Retina (tissue), 1 donor: ENCODE measurements at places on chromosomes 4 and X.
A peak's percentile ranks its signal among the peaks of the same experiment; 100 is the strongest.

DNA sequence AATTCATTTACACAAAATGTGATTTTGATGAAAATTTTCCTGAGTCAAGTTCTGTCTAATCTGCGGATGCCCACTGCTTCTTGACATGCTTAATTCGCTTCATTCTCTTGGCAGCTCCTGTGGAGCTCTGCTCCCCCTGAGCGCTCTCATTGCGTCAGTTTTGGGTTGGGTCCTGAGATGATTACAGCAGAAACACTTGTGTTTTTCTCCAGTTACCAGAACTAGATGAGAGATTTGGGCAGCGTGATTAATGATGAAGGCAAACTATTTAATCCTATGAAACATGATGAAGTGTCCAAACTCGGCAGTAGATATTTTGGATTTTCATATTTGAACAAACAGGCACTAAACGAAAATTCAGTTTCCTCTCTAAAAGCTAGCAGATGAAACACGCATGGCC lies 4.2 kb upstream of the CXCL1 start:
- DNase-seq = no peak

GRCh38 chr4:23818097-23818885 lies 71.6 kb downstream of the PPARGC1A start:
- DNase-seq = no peak

GRCh38 chrX:96436105-96436504 lies 248.5 kb upstream of the DIAPH2 start:
- DNase-seq = no peak

GRCh38 chr4:73777612-73778011 lies 37.2 kb downstream of the CXCL8 start:
- peak; percentile 15 for DNase-seq

DNA sequence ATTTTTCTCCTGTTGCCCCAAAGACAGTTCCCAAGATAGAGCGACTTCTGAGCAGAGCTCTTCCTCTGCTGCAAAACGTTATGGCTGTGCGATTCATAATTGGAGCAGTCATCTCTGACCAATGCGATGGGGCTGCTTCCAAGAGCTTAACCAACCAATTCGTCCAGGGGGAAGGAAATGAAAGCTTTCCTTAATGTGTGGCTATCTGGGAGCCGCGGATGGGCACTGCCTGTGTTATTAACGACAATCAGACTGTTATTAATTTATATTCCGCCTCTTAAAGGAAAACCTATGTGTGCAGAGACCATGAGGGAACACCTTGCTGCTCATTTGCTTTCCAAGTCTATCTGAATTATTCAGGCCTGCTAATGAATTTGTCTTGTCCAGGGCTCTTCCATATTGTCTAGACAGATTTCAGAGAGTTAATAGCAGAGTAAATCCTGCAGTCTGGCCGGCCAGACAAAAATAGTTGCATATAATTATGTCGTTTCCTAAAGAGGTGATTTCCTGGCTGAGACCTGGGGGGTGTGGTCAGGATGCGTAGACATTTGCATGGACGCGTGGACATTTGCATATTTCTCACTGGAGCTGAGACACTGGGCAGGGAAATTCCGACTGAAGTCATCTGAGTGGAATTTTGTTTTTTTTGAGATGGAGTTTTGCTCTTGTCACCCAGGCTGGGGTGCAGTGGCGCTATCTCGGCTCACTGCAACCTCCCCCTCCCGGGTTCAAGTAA lies 135.4 kb downstream of the HMX1 start:
- no peak for DNase-seq

DNA sequence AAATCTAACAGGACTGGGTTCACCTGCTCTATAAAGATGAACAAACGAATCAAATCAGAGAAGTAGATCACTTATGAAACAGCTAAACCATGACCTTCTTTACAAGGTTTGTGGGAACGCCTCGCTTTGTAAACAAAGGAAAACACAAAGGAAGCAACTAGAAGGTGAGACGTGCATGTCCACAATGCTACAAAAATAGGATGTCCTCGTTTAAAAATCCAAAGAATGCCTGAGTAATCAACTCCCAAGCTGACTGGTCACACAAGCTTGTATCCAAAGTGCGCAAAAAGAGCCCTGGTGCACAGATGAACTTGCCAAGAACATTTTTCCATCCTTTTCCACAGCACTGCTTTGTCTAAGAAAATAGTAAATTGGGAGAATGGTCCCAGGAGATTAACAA lies 6.3 kb upstream of the SH3KBP1 start:
- DNase-seq = no peak

DNA sequence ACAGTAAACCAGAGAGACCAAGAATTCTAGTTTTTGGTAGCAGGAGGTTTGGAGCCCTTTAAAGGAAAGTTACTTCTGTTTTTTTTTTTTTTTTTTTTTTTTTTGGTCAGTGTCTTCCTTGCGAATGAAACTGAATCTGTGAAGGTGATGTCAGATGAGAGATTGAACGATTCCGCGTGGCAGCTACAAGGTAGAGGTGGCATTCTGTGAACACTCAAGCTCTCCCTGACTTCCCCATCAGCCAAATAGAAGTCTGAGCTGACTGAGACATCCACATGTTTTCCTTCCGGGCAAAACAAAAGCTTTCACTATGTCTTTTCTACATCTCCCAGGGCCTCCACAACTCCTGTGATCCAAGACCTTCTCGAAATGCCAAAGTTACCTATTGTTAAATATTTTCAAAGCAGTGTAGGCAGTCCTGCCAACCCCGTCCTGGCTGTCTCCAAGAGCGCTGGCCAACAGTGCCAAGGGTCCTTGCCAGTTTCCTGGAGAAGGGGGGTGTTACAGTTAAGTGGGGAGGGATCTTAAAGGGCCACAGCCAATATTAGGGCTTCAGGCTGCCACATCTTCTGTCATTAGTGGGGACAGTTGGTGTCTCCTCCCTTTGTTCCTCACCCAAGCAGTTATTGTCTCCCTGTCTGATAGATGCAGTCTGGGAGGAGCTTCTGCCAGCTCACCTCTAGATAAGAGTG lies 102.9 kb upstream of the SLC34A2 start:
- no peak for DNase-seq

DNA sequence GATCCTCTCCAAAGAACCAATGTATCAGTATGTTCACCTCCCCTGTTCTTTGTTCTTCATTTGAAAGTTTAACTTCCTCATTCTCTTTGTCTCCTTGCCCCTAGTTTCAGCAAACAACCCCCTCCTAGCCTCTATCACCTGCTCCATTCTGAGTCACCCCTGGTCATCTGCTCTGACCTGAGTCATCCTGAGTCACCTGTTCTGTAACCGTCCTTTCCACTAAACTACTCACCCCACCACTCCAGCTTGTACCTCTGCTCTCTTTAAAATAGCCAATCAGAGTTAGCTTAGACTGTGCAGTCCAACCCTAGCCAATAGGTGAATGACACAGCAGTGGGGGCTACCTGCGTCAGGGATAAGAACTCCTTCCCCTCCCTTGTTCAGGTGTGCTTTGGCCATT lies 249.8 kb upstream of the AADAT start:
- no peak for DNase-seq

DNA sequence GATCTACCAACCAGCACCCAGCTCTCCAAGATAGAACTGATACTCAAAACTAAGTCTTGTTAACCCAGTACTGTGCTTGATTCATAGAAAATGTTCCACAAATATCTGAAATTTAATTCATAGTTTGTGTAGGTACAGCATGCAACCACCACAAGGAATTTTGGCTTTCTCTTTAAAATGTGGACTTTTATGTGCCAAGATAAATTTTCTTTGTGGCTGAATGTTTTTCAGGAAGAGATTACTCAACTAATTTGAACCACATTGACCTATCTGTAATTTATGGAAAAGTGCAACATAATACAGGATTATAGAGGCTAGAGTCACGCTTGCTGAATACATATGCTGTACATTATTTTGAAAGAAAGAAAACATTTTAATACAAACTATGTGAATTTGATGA lies 730.8 kb downstream of the IL1RAPL1 start:
- DNase-seq = no peak

DNA sequence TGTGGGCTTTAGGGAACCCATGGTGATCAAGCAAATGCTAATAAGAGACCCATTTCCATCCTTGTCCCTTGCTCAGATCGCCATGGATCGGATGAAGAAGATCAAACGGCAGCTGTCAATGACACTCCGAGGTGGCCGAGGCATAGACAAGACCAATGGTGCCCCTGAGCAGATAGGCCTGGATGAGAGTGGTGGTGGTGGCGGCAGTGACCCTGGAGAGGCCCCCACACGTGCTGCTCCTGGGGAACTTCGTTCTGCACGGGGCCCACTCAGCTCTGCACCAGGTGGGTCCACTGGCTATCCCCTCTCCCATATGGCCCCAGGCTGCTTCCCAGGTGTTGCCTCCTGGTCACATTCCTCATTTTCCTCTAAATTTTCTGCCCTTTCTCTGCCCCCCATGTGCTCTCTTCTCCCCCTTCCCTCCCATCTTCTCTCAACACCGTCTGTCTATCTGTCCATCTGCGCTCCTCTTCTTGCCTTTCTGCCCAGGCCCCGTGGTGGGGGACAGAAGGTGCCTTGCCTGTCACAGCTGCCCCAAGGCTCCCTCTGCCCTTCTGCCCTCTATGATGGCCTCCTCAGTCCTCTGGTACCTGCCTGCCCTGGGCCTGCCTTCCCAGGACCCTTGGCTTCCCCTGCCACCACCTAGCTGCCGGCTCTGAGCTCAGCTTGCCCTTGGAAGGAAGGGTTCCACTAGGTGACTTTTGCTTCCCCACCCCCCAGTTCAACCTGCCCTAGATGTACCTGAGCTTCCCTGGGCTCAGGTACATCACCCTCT lies 5.2 kb downstream of the CDK16 start:
- no peak for DNase-seq

GRCh38 chrX:24030597-24030996 lies 3.6 kb upstream of the KLHL15 start:
- no peak for DNase-seq

GRCh38 chr4:5979981-5980380 lies 38.2 kb downstream of the C4orf50 start:
- peak; percentile 56 for DNase-seq

- no peak for DNase-seq
Observed at GRCh38 chr4:127975121-127975770, 10.0 kb downstream of the ABHD18 start.

DNA sequence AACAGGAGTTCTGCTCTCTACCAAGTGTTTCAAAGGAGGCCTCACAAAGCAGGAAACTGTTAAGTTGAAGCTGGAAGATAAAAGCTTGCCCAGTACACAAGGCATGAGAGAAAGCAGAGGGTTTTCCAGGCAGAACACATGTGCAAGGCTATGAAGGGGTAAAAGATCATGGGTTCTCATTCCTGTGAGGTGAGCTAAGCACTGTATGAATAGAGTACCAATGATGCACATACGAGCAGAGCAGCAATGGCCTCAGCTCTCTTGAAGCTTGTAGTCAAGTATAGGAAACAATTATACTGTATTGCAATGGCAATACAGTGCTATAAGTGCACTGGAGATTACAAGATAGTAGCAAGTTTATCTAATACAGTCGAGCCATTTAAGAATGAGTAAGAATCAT lies 18.0 kb downstream of the TTC29 start:
- no peak for DNase-seq

- peak; percentile 84 for DNase-seq
Observed at GRCh38 chrX:154526901-154527675, 11.1 kb upstream of the FAM3A start.

GRCh38 chr4:141851246-141851891 lies 215.0 kb downstream of the IL15 start:
- no peak for DNase-seq

- DNase-seq = peak; percentile 6
Observed at GRCh38 chr4:121898150-121898549, 27.9 kb upstream of the BBS7 start.
